Activated CD4-positive, alpha-beta T cell treated with anti-CD3 and anti-CD28 coated beads for 1 hour (primary cell): ENCODE measurements at places on chromosomes 6 and 20.

DNA sequence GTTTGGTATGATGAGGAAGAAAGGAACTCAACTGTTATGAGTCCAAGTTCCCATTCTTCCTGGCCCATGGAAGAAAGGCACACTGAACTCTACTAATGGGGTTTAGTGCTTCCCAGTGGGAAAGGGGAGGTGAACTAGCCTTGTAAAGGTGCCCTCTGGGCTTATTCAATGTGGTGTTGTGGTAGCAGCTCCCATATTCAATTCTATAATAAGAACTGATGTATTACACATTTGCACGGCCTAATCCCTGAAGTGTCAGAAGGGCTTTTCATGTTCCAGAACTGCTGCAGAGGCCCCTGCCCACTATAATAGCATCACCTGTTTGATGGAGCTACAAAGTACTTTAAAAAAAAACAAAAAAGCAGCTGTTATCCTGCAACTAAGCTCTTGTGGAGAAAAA lies 17.1 kb downstream of the PRKN start:
- no peak for DNase-seq

GRCh38 chr6:14811775-14812428 lies 434.0 kb upstream of the JARID2 start:
- DNase-seq = no peak

DNA sequence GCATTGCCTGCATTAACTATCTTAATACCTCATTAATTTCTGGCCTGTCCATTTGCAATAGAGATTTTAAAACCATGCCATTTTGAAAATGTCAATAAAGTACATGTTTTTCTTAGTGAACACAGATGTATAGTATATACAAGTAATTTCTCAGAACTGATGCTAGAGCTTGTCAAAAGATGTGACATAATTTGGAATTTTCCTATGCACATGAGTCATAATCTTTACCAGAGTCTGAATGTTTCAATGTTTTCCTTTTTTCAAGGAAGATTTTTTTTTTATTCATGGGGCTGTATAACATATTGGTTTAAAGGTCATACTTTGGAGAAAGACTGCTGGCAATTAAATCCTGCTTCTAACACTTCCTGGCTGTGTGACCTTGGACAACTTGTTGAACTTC lies 1347.5 kb upstream of the ADGRB3 start:
- DNase-seq = no peak

GRCh38 chr6:87277123-87277522 lies 45.3 kb upstream of the SMIM8 start:
- DNase-seq = no peak

DNA sequence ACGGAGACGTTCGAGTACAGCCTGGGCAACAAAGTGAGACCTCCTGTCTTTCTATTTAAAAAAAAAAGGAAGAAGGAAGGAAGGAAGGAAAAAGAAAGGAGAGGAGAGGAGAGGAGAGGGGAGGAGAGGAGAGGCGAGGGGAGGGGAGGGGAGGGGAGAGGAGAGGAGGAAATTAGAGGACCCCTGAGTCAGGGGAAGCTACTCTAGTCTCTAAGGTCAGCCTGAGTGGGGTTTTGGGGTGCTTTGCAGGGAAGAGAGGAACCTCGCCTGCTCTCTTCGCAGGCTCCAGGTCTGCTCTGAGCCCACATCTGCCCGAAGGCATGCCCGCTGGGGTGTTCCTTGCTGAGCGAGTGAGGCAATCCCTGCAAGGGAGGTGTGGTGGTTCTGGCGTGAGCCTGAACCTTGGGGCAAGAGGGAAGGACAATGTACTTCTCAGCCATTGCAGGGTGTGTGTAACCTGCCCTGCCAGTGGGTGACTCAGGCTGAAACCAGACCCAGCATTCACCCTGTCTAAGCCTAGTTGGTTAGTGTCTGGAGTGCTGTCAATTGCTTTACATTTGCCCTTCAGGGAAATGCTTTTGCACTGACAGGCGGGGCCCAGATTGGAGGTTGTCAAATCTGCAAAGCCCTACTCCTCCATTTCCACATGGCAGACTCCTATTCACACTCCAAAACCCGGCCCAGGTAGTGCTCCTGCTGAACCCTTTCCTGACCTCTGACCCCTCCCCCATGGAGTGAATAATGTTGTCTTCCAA lies 15.3 kb upstream of the MMP9 start:
- DNase-seq = no peak

GRCh38 chr20:32479012-32479411 lies 106.1 kb downstream of the NOL4L start:
- DNase-seq = no peak

- DNase-seq = no peak
Measured at GRCh38 chr6:5514353-5514752, 253.0 kb downstream of the FARS2 start.

- no peak for DNase-seq
Measured at GRCh38 chr20:62595491-62595890, 46.8 kb upstream of the SLCO4A1 start.

DNA sequence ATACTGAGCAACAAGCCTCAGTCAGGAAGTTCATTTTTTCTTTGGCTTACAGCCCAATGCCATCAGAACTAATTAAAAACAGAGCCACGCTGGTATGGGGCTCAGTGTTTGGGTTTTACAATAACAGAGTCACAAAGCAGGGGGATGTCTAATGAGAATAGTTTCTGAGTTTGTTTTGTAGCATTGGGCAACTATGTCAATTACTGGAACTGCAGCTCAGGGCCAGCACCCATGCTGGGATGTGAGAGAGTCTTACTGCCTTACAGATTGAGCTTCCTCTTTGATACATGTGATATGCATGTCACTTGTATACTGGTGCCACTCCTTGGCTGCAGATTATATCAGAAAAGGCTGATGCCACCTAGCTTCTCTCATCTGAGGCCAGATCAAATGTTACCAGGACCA lies 117.6 kb downstream of the TFAP2B start:
- DNase-seq = no peak

- no peak for DNase-seq
Measured at GRCh38 chr20:6134592-6134991, 11.8 kb upstream of the FERMT1 start.

- DNase-seq = no peak
Measured at GRCh38 chr6:44034391-44034861, 92.8 kb downstream of the MRPL14 start.

DNA sequence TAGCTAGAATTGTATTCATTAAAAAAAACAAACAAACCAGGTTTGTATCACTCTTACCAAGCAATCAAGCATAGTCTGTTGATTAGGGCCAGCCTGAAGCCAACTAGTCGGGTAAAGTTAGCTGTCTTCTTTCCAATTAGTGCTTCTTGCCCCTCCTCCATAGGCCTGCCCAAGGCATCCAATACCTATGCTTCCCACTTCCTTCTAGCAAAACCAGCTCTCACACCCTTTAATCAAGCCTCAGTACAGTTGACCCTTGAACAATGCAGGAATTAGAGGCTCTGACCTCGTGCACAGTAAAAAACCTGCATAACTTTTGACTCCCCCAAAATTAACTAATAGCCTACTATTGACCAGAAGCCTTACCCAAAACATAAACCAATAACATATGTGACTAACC lies 119.1 kb upstream of the DTNBP1 start:
- no peak for DNase-seq

- DNase-seq = no peak
Measured at GRCh38 chr6:148440877-148441453, 98.3 kb downstream of the SASH1 start.

GRCh38 chr6:43103253-43103876 lies 27.3 kb downstream of the PTK7 start:
- no peak for DNase-seq

- no peak for DNase-seq
Measured at GRCh38 chr6:158519300-158519699, 40.6 kb upstream of the TMEM181 start.

DNA sequence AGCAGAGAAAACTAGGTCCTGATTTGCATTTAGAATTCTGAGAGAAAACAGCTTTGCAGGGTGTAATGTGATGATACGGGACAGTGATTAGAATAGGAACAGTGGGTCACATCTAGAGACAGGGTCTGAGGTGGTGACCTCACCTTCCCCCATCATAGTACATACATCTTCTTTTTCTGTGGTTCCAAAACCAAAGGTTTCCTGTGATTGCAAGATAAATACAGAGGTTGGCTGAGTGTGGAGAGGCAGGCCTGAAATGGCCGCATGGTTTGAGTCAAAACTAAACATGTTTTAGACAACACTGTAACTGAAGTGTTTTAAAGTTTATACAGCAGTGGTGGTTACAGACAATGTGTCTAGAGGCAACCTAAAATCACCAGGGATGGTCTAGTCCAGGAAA lies 10.4 kb upstream of the NT5DC1 start:
- no peak for DNase-seq

DNA sequence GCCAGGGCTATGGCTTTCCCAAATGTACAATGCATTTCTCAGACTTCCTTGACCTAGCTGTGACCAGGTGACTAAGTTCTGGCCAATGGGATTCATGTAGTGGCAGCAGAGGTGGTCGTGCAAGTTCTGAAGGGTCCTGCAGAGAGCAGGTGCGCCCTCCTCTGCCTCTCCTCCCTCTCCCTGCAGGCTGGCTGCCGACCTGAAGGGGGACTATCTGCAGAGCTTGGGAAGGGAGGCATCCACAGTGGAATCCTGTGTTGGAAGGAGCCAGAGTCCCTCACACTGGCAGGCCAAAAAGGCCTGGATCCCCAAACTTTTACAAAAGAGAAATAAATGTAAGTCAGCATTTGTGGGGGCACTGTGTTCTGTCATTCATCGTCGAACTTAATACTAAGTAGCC lies 66.6 kb downstream of the CDH26 start:
- no peak for DNase-seq

DNA sequence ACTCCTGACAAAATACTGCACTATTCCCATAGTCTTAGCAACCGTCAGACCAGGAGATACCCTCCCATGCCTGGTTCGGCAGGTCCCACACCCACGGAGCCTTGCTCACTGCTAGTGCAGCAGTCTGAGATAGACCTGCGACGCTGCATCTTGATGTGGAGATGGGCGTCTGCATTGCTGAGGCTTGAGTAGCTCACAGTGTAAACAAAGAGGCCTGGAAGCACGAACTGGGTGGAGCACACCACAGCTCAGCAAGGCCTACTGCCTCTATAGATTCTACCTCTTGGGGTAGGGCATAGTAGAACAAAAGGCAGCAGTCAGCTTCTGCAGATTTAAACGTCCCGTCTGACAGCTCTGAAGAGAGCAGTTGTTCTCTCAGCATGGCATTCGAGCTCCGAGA lies 25.4 kb downstream of the TMEM244 start:
- DNase-seq = no peak

GRCh38 chr6:46175446-46175845 lies 4.7 kb upstream of the ENPP5 start:
- no peak for DNase-seq

DNA sequence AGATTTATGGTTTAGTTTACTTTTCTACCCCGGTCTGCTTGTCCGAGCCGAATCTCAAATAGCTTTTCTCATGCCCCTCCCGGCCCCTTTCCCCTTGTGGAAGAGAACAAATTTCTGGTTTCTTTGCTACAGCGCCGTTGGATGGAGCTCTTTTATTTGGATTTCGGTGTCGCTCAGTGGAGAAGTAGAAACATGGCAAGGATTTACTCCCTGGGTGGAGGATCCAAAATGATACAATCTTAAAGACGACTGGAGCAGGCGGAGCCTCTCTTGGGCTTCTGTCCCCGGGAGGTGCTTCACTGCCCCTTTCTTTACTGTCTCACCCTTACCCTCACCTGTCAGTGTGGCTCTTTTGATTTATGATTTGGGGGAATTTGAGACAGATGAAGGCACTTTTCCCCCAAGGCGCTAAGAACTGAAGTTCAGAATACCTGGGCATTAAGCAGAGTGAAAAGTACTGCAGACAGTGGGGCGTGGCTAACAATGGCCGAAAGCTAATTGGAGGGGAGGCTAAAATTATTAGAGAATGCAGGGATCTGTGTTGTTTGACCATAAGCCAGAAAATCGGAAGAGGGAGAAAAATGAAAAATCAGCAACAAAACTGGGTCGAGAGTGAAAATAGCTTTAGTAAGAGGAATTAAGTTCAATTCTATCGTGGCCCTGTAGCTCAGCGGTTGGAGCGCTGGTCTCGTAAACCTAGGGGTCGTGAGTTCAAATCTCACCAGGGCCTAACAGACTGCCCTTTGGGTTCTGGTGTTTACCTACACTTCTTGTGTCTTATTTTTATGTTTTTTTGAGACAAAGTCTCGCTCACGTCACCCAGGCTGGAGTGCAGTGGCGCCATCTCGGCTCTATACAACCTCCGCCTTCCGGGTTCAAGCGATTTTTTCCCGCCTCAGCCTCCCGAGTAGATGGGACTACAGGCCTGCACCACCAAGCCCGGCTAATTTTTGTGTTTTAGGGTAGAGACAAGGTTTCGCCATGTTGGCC lies 145.1 kb upstream of the ZNF184 start:
- no peak for DNase-seq

DNA sequence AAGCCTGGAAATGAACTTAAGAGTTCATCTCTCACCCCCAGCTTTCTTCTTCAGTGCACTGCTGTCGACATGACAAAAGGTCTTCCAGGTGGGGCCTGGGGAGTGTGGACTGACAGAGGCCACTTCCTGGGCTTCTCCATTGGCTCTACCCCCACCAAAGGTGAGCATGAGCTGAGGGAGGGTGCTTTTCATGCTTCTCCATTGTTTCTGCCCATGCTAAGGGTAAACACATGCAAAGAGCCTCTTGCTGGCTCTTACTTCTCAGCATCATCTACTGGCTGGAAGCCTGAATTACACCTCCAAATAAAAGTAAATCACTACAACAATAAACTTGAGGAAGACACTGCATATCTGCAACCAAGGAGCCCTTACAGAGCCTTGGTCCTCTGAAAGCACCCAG lies 227.2 kb downstream of the EPM2A start:
- DNase-seq = no peak

- no peak for DNase-seq
Measured at GRCh38 chr6:104473021-104473429, 386.7 kb downstream of the HACE1 start.

DNA sequence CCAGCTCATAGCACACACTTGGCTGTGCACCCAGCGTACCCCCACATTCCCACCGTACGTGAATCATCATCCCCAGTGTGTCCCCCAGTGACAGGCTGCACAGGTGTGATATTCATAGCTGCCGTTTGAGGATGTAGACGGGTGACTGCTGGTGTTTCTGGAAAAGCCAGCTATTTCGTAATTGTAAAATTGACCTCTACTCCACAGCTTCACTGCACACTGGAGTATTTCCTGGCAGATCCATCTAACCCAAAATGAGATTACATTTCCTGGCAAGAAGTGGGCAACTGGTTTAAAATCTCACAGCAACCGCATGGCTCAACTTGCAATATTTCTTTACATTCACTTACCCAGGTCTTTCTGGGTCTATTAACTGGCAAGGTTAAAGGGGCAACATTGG lies 30.3 kb downstream of the CD83 start:
- DNase-seq = no peak

- no peak for DNase-seq
Measured at GRCh38 chr6:133079901-133080300, 161.3 kb upstream of the EYA4 start.
